Right forelimb (tissue), 1 donor: ENCODE measurements at places on chromosomes 1 and 21.

- DNase-seq = no peak
Observed at GRCh38 chr1:29029667-29030066, 94.0 kb downstream of the TMEM200B start.

DNA sequence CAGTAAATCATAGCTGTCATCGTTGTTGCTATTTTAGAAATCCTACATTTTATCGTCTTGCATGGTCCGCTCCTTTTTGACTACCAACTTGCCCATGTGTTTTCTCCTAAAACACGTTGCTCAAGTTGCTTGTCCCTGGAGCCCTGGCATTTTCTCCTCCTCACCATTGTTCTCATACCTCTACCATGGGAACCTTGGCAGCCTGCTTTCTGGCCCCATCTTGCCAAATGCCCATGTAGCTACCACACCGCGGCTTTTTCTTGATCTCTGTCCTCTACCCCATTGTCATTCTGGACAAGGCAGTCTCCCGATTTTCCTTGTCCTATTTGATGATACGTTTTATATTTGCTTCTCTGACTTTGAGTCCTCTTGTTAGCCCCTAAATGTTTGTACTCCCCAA is 50.2 kb downstream of the MRPS6 start:
- no peak for DNase-seq

- DNase-seq = no peak
Observed at GRCh38 chr21:43908167-43908566, 43.1 kb downstream of the AGPAT3 start.

DNA sequence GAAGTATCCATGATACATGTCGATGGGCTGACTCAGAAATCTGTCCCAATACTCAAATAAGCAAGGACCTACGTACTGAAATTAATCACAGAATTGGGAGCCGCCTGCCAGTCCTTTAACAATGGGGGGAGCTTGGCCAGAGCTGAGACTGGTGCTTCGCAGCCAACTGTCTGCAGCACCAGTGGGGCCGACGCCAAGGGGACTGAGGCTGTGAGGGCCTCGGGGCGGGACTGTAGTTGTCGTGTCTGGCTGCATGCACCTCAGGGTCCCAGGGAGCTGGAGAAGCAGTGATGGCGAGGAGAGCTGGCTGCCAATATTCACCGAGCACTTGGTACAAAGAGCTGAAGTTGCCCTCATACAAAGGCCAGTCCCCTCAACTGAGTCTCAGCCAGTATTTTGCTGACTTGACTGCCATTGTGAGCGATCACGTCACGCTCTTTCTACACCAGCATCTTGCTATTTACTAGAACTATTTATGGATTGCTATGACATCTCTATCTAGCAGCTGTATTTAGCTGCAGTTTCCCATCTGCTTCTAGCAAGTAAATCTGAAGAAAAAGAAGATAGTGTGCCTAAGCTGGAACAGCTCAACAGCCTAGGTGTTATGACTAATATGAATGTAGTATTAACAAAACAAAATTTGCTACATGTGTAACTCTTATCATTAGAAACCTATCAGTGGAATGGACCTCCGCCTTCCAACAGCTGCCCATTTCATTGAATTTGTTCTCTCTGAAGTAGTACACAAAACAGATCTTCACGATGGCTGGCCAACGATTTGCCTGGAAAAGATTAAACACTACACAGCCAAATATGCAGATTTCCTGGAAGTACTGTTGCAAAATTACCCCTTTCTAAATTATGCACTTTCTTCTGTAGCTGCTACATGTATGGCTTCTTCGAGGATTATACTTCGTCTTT is 29.1 kb downstream of the EVI5 start:
- DNase-seq = no peak

DNA sequence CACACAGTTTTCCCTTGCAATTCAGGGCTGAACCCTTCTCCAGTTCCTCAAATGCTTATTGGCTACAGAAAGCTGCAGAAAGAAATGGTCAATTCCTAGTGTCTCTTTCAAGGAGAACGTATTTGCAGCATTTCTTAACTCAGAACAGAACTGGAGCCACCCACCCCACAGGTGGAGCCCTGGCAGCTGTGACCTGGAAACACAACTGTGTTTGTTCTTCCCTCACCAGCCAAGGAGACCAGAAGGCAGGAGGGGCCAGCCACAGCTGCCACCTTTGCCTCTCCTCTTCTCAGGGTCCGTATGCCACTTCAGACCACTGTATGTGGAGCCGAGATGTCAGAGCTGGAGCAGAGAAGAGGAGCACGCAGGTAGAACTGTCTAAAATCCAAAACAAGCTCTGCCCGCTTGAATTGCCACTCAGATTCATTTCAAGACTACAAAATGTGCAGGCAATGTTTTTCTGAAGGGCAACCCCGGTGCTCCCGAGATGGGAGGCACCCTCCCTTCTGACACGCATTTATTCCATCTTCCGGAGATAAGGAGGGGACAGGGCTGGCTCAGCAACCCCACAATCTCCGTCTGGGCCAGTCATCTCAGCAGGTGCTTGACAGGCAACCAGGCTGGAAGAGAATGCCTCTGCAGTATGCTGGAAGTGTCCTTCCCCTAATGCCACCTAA is 16.7 kb downstream of the CD247 start:
- no peak for DNase-seq

GRCh38 chr1:113531321-113531720 is 141.0 kb downstream of the MAGI3 start:
- no peak for DNase-seq

DNA sequence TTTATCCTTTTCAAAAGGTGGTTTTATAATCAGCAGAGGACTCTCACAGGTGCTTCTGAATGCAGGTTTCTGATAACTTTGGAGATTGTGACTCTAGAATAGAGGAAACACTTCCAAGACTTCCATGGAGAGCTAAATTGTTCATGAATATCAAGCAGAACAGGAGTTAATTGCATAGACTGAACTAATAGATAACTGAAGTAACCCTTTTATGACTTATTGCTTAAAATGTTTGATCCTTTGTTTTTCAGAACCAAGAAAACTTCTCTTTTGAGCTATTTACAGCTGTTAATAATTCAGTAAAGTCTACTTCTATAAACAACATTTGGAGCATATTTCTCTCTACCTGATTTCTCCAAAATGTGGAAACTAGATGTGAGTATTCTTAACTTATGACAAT is 19.9 kb downstream of the TEX46 start:
- no peak for DNase-seq

- no peak for DNase-seq
Observed at GRCh38 chr1:11700601-11701467, 9.3 kb downstream of the DRAXIN start.

DNA sequence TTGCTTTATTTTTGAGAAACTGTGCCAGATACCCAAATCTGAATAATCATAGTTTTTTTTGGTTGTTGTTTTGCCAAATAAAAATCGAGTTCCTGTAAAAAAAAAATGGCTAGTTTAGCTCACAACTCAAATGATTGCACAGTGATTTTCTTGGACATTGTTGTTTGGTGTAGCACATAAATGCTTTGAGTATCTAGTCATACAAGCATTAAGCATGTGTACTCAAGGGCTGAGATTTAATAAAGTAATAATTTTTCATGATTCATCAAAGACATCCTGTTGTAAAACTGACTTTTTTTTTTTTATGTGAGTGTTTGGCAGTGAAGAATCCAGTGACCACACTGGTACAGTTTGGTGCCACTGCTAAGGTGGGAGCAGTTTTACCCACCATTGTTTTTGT is 18.8 kb downstream of the ITSN1 start:
- no peak for DNase-seq

GRCh38 chr1:194940336-194941030 is 1667.8 kb downstream of the KCNT2 start:
- no peak for DNase-seq

- no peak for DNase-seq
Observed at GRCh38 chr1:117658676-117659075, 52.8 kb downstream of the TENT5C start.

DNA sequence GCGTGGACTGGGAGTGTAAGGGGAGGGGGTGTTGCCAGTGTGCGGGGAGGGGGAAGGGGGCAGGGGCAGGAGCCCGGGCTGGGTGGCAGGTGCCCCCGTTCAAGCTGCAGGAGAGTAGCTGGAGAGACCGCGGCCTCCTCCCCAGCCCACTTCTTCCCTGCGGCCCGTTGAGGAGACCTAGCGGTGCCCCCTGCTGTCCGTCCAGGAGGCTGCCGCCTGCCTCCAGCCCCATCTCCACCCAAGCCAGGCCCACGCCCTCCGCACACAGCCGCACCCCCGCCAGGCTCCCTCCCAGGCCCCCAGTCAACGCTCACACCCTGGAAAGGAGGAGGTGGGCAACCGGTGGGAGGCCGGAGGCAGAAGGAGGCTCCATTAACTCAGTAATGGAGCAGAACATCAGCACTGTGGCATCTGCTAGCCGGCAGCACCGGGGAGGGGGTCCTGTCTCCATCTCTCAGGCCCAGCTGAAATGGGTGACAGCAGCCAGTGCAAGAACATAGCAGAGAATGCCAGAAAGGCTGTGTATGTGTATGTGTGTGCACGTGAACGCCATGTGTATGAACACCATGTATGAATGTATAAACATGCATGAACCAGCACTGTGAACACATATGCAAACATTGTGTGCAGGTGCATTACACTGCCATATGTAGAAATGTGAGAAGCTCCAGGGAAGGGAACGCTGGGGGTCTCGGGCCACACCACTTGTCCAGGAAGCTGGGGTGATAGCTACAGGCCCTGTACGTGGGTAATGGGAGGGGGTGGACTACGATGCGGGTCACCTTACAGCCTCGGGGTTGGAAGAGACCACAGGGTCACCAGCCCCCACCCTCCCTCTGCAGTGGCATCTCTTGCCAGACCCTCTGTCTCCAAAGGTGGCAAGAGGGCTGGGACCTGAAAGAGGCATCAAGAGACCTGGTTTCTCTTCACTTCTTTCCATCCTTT is 84.6 kb downstream of the SYT2 start:
- DNase-seq = peak; percentile 73

DNA sequence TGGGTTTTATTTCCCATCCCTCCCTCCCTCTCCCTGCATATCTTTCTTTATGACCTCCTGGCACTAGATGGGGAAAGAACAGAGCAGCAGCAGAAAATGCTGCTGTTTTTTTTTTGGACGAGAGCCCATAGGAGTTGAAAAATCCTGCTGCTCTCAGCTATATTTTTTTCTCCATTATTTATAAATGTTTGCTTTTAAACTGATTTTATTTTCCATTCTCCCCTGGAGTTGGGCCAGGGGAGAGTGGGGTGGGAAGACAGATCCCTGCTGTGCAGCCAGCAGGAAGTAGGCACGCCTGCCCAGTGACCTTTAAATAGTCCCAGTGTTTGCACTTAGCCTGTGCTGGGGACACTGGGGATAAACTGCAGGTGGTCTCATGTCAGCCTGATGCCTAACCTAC is 17.4 kb downstream of the SFT2D2 start:
- no peak for DNase-seq

DNA sequence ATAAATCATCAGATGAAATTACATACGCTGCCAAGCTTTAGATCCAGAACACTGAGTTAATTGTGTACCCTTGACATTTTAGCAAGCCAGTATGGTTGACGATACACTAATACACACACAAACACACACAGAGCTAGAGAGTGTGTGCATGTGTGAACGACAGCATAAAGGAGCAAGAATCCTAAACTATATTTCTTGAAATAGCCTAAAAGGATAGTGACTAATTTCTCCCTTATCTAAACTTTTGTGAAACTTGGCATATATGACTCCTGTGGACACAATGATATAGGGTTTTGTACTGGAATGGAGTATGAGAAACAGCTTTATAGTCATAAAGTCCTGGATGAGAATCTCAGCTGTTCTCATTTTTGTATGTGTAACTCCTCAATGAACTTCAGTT is 65.1 kb upstream of the DMRTA2 start:
- no peak for DNase-seq

GRCh38 chr1:160427625-160428024 is 27.3 kb downstream of the VANGL2 start:
- DNase-seq = no peak
